T-cell (primary cell): ENCODE measurements at places on chromosomes 16 and 17.

GRCh38 chr17:39667262-39667944 is 850 bp upstream of the PNMT start:
- no peak for DNase-seq

GRCh38 chr17:39569126-39569525 is 38.6 kb downstream of the NEUROD2 start:
- DNase-seq: no peak

- no peak for DNase-seq
Measured at GRCh38 chr17:66040402-66040801, 151.5 kb downstream of the CEP112 start.

GRCh38 chr17:49515196-49515770 is 20.2 kb downstream of the NGFR start:
- DNase-seq: no peak

- no peak for DNase-seq
Measured at GRCh38 chr16:65601781-65602180, 479.9 kb upstream of the CDH11 start.

GRCh38 chr17:29111816-29112499 is 68.2 kb downstream of the MYO18A start:
- peak; percentile 60 for DNase-seq

DNA sequence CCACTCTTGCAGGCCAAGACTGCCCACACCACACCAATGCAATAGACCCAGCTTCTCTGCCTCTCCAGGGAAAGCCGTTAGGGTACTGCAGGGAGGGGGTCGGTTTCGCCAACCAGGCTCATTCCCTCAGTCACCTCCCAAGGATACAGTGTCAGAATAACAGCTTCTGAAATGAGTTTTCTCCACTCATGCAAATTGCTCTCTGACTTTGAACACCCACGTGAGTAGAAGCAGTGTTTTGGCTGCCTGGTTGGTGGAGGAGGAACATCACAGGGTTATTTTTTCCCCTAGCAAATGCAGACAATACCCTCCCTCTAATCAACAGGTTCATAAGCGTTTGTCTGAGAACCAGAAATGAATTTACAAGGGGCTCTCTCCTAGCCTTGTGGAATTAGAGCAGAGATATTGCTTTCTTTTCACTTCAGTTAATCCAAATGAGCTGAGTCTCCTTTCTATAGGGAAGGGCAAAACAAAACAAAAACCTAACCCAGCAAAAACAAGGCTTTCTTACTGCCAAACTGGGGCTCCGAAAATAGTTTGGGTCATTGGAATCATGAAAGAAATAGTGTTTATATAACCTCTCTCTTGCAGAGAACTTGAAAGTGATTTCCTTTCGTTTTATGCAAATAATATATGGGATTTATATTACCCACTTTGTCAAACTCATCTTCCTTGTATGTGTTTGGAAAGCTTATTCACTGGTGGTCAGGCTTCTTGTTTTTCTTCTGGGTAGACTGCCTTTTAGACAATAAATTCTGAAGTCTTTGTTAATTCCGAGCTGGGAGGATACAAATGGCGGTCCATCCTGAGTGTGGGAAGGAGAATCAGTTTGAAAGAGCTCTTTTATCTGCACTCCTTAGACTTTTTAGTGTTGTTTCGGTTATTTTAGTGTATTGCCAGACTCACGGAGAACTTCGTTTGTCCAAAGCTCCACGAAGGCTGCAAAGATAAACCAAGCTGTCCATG is 229.9 kb downstream of the MSI2 start:
- no peak for DNase-seq

GRCh38 chr17:45269912-45270311 is 8.0 kb upstream of the SPATA32 start:
- no peak for DNase-seq

- no peak for DNase-seq
Measured at GRCh38 chr16:48218473-48218872, 25.6 kb upstream of the LONP2 start.

- DNase-seq: no peak
Measured at GRCh38 chr17:56739376-56739775, 94.3 kb downstream of the C17orf67 start.

GRCh38 chr16:53064081-53064578 is 9.3 kb downstream of the CHD9 start:
- no peak for DNase-seq

DNA sequence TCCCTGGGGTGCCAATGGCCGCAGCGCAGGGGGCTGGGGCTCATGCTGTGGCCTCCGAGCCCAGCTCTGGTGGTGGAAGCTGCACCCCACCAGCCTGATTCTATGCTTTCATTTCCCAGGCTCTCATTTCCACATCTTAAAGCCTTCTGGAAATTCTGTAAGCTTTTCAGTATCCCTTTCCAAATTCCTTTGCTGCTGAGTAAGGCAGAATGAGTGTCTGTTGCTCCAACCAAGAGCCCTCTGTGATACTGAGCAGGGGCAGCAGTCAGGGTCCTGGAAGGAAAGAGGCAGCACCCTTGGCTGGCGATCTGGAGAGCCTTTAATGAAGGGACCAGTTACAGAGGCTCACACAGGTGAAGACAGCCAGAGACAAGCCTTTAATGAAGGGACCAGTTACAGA is 79.5 kb upstream of the FOXF1 start:
- no peak for DNase-seq

GRCh38 chr17:40349477-40349894 is 15.1 kb downstream of the GJD3 start:
- no peak for DNase-seq

GRCh38 chr17:80254396-80255251 is 6.0 kb upstream of the RNF213 start:
- DNase-seq: peak; percentile 26

GRCh38 chr17:43129671-43130010 is 4.5 kb upstream of the BRCA1 start:
- DNase-seq: no peak

GRCh38 chr16:81481207-81481821 is 36.7 kb downstream of the CMIP start:
- no peak for DNase-seq

- DNase-seq: peak; percentile 45
Measured at GRCh38 chr17:164303-165235, 16.9 kb downstream of the DOC2B start.

DNA sequence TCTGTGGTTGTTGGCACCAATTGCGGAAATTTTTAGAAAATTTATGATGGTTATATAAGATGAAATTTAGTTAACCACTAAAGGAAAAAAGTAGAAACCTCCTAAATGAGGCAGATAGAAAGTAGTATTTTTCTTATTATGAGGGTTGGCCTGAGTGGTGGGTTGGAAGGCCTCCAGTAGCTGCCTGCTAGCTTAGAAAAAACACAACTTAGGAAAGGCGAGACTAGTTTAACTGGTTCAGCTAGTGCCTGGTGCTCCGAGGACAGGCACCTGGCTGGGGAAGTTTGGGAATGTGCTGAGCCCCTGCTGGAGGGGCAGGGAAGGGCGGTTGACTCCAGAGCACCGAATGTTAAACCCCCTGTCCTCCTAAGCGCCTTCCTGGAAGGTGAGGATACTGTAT is 19.9 kb downstream of the LDHD start:
- no peak for DNase-seq

DNA sequence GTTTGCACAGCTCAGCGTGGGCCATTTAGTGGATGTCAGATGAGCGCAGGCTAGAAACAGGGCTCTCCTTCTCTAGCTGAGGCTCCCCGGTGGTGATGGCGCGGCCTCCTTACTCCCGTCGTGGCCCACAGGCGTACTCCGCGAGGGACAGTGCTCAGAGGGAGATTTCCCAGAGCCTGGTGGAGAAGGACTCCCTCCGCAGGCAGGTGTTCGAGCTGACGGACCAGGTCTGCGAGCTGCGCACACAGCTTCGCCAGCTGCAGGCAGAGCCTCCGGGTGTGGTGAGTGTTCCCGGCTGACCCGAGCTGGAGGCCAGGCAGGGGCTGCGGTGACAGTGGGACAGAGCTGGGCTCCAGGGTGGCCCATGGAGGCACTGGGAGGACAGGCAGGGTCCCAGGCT is 21.4 kb downstream of the CARD14 start:
- DNase-seq: no peak

DNA sequence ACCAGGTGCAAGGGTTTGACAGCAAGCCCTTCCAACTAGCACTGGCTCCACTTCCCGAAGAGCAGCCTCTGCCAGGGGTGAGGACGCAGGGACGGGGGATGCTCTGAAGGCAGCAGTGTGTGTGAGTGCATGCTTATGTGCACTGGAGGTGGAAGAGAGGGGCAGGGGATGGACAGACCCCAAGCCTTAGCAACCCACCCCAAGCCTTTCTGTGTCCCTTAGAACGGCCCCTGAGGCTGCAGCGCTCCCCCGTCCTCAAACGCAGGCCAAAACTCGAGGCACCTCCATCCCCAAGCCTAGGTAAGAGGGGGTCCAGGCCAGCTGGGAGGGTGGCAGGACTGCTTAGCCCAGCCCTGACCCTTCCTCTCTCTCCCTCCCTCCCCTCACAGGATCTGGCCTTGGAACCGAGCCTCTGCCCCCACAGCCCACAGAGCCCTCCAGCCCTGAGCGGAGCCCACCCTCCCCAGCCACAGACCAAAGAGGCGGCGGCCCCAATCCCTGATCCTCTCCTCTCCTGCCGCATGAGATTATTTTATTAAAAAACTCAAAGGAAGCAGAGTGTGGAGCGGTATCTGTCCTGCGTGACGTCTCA is 2.9 kb downstream of the ACD start:
- no peak for DNase-seq

DNA sequence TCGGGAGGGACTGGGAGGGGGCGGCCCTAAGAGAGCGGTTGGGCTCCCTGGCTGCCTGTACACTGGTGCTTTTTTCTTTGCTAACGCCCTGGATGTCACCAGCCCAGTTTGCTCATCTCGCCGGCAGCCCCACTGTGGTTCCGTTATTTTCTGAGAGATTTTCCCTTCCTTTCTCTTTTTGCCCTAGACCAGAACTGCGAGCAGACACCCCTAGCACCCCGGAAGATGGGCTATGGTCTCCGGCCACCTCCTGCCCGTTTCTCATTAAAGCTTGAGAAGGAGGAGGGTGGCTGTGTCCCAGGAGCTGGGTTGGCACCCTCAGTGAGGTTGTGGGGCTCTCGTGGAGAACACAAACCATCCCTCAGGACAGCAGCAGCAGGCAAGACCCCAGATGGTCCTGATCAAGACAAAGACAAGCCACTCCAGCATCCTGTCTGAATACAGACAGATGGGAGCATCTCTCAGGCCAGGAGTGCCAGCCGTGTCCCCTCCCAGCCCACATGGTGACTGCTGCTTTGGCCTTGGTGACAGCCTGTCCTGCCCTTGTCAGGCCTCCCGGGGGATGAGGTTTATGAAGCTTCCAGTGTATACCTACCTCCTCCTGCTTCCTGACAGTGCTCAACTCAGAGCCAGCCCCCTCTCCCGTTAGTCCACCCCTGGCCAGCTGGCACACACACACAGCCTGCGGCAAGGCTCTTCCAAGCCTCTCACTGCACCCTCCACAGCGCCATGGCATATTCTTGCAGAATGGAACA is 77.2 kb downstream of the KCNJ12 start:
- DNase-seq: no peak

DNA sequence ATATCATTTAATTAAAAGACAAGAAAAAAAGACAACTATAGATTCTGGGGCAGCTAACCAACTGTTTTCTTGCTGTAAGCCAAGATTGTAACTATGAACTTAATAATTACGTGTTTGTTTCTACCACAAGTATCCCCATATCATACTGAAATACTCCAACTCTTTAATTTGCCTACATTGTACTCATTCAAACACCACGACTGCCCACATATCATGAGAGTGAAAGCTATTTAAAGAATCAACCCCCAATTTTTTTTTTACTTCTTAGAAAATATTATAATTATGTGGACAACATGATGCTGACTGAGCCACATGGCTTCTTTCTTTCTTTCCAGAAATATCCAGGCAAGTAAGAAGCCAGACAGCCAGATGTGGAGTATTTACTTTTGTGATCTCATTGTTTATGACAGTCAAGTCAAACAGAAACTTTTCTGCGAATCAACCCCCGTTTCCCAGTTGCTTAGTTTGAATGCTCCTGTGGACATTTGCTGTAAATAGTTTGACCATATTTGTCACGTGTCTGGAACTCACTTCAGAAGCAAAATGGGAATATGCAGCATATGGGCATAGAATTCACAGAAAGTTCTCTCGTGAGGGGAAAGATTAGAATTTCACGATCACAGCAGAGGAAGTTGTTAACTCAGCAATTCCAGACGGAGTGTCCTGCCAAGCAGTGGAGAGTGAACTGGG is 126.8 kb upstream of the PSMD7 start:
- DNase-seq: no peak

DNA sequence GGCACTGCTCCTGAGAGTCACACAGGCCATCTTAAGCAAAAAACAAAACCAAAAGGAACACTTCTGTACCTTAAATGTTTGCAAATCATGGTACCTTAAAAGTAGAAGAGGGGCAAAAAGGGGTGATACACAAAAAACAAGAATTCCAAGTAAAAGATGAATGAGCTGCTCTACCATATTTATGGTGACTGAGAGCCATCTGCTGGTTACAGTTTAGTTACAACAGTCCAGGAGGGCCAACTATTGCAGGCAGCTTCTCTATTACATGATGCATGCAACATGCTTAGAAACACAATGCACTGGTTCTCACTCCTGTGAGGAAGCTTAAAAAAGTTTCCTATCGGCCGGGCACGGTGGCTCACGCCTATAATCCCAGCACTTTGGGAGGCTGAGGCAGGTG is 53.5 kb downstream of the STX8 start:
- no peak for DNase-seq

DNA sequence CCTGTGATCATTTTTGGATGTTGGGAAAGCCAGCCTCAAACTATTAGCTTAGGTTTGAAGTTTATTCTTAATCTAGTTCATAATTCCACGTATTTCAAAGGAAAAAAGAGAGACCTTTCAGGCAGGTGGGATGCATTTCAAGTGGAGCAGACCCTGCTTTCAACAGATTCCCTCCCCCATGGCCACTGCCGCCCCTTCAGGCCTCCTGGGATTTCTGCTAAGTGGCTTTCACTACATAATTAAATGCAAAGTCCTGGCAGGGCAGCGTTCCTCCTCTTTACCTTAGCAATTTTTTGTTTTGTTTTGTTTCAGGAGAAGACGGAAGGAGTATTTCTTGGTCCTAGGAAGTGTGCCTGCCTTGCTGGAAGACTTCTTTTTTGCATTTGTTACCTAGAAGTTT is 36.6 kb downstream of the MAF start:
- no peak for DNase-seq

GRCh38 chr17:76710863-76711611 is at the start of gene MXRA7:
MXRA7 (minus strand) TSS chr17:76710965; CDS start chr17:76710946, 19 bp downstream.
- peak; percentile 44 for DNase-seq

DNA sequence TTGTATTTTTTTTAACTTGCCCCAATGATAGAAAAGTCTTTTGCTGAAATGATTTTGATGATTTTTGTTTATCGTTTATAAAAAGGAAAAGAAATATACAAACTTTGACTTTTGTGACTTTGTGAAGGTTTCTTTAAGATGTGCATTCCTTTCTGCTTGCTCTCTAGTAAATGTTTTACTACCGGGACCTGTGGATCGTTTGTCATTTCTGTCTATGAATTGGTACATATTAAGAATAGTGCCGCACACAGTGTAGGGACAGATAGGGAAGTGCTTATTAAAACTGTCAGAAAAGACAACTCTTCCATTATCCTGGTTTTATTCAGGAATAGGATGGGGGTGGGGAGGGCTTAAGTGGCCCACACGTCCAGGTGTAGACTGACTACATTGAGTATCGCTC is 8.1 kb upstream of the PSMC5 start:
- no peak for DNase-seq
